ENCODE measurements at places on chromosomes 13 and 19. TPM values are rescaled to one million over a fixed set of nuclear protein-coding genes. Genes with fewer than 3 reads are reported as not detected.

F2RL3 gene
- total RNA-seq: 0.10 TPM

PDE4A gene
- total RNA-seq: 33.7 TPM

- DNase-seq: no peak
Measured at GRCh38 chr19:23914402-23915286, at the start of gene ZNF726. Gene ZNF726, plus strand, starts transcription at chr19:23914886. Its CDS starts 109 bp downstream, at chr19:23914995.

SLC1A6 gene
- total RNA-seq: not detected

Measured in HCT116 (cell line).